ENCODE measurements at places on chromosomes 16 and 17.

DNA sequence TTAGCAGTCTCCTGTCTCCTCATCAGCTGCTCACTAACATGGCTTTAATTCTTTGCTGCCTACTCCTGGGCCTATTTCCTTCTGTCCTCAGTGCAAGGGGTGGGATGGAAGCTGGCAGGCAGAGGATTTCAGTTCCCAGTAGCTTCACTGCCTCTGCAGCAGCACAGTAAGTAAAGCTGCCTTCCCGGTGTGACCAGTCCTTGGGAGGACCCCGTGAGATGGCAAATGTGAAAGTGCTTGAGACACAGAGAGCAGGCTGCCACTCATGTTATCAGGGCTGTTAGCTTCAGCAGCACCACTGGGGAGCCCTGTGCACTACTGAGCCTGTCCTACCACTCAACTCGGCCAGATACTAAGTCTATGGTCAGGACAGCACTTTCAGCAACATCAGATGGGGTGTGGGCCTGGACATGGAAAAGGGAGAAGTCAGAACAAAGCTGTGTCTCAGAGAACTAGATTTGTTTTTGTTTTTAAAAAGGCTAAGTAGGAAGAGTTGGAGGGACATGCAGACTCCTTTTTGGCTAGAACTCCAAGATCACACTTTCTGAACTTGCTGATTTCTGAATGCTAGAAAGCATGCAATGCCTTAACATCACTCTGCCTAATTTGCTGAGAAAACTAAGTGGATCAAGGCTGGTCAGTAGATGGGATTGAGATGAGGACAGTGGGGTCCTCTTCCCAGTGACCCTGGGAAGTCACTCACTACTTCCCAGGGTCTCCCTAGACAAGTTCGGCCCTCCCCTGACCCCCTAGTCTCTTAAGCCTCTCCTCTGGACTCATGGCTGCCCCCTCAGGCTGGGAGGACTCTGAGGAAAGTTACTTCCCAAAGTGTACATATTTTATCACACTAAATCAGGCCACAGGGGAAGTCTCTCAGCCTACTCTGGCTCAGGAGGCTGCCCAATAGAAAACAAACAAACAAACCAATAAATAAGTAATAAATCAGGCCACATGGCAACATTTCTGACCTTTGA, 1.1 kb downstream of the ACSF2 start:
- no peak for DNase-seq

DNA sequence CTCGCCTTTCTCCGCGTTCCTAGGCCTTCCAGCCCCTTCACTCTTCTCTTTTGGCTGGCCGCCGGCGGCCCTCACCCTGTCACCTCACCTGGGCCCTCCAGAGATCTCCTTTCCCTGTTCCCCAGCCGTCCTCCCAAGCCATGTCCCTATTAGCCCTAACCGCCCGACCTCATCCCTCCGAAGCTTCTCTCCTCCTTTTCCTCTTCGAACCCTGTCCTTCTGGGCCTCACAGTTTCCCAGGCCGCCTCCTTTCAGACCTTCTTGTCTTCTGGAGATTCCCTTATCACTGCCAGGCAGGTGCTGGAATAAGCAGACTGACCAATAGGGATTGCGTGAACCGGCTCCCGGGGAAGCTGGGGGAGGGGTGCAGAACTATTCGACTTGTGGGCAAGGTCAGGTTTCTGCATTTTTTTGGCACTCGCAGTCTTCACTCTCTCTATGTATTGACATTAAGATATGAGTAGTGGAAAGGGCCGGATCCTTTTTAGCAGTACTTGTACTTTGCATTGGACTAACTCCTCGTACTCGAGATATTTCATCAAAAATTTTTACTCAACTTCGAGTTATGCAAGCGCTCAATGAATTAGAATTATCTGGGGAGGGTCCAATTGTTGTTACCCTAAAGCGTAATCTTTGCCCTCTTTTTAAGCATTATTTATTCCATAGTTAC, 690 bp downstream of the RHOT1 start:
- no peak for DNase-seq

DNA sequence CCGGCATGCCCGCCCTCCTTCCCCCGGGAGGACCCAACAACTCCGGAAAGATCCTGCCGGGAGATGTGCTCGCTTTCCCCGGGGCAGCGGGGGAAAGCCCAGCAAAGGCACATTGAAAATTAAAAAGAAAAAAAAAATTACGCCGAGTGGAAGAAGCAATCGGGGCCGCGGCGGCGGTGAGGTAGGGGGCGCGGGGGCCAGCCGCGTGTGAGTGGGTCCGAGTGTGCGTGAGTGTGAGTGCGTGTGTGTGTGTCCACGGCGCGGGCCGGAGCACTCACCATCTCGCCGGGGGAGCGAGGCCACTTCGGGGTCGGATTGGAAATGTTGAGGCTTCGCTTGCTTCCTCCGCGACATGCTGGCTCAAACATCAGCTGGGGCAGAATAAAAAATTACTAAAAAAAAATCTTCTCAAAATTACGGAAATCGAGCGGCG, at the start of gene SALL1:
TSS of gene SALL1 (minus strand) at position 383 of the 433 bp plus-strand sequence. CDS start at position 354, 29 bp downstream.
- DNase-seq: no peak

GRCh38 chr17:4509923-4510617, 11.4 kb downstream of the SPNS2 start:
- no peak for DNase-seq

DNA sequence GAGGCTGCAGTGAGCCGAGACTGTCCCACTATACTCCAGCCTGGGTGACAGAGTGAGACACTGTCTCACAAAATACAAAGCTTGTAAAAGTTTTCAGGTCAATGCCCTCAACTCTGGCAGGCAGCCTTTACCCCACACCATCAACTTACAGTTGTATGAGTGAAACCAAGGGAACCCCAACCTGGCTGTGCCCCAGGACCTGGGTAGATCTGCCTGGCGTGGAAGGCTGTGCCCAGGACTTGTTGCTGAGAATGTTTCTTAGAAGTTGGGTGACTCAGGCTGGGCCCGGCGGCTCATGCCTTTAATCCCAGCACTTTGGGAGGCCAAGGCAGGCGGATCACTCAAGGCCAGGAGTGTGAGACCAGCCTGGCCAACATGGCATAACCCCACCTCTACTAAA, 7.8 kb downstream of the CES3 start:
- DNase-seq: no peak

- DNase-seq: no peak
These were observed 81.8 kb downstream of the PRKCB start for GRCh38 chr16:23917621-23918020.
